ENCODE measurements at places on chromosomes 13 and 19.

GRCh38 chr19:7617735-7618134, 11.6 kb downstream of the XAB2 start:
- DNase-seq = no peak

GRCh38 chr13:113854238-113855011, 9.5 kb downstream of the GAS6 start:
- no peak for DNase-seq

DNA sequence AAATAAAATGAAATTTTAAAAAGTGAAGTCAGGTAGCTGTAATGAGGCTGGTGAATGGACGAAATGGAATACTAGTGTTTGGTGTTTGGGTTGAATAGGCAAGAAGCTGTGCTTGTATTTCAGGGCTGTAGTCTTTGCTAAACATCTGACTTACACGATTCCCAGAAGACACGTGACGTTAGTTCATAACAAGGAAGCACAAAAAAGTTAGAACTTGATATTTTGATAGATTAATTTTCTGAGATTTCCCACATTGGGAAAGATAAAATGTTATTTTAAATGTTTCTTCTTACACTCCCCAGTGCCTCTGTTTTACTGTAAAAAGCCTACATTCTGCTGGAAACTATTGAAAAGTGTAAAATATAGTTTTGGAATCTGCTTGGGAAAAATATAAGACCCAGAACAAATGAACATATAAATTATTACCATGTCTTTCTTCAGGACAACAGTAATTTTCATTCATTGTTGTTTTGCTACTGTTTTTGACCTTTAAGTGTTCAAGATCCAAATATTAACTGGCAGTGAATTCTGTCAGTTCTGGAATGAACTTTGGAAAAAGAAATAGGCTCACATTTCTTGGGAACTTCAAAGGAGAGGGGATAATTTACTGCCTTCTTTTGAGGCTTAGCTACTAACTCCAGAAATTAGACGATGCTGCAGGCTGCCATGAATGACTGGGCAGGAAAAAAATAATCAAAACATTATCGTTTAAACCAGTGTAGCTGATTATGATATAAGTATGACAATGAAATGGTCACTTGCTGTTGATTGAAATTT, 241.3 kb downstream of the SLITRK6 start:
- no peak for DNase-seq

GRCh38 chr19:20318616-20319015, 151.6 kb downstream of the ZNF486 start:
- DNase-seq = no peak

GRCh38 chr13:41701676-41702075, 244.3 kb downstream of the RGCC start:
- no peak for DNase-seq

GRCh38 chr13:91934354-91934753, 535.9 kb downstream of the GPC5 start:
- DNase-seq = no peak

- no peak for DNase-seq
Measured at GRCh38 chr19:17423429-17424208, 3.8 kb downstream of the MVB12A start.

DNA sequence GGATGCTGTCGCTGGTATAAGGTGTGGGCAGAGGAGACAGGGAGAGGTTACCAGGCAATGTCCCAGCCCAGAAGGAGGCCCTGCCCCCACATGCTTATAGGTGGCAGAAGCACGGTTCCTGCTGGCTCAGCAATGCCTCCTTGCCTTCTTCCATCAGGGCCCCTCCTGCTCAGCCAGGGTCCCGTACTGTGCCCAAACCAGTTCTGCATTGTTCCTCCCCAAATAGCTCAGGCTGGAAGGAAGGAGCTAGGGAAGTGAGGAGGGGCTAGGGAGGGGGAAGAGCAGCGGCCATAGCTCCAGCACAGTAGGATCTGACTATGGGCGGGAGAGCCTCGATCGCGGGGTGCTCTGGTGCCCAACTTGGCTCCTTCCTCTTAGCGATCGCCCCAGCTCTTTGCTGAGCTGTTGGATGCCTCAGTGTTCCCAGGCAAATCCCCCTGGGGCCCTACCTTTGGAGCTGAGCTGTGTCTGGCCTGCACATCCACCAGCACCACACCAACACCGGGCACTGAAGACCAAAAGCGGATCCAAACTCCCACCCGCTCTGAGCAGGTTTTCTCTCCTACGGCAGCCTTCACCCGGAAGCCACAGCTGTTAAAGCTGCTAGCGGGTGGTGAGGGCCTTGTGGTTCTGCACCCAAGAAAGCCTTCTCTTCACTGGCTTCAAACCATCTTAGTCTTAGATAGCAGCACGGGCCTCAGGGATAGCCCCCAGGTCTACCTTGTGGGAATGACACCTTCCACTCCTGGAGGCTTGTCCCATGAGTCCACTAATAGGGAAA, 32.1 kb upstream of the PEPD start:
- DNase-seq = no peak

All from RCC 7860 (cell line).